ENCODE measurements at places on chromosomes 7 and 10.

GRCh38 chr7:82559193-82559805 lies 115.7 kb upstream of the CACNA2D1 start:
- peak; percentile 92 for DNase-seq

- no peak for DNase-seq
Observed at GRCh38 chr10:124354411-124355382, 64.0 kb downstream of the OAT start.

- no peak for DNase-seq
Observed at GRCh38 chr10:11546581-11546980, 64.9 kb downstream of the USP6NL start.

DNA sequence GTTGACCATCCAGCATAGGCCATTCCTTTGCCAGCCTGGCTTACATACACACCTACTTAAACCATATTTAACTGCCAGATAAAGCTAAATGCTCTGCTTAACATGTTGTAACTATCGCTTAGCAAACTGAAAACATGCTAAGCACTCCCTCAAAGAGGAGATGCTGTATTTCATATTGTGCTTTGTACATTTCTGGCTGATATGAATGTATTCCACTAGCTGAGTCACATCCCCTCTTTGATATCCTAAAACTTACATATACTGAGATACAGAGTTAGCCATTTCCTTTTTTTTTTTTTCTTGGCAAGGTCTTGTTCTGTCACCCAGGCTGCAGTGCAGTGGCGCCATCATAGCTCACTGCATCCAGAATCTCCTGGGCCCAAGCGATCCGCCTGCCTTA lies 99.4 kb downstream of the TPST1 start:
- peak; percentile 50 for DNase-seq

GRCh38 chr10:117363028-117363427 lies 12.2 kb downstream of the PDZD8 start:
- no peak for DNase-seq

DNA sequence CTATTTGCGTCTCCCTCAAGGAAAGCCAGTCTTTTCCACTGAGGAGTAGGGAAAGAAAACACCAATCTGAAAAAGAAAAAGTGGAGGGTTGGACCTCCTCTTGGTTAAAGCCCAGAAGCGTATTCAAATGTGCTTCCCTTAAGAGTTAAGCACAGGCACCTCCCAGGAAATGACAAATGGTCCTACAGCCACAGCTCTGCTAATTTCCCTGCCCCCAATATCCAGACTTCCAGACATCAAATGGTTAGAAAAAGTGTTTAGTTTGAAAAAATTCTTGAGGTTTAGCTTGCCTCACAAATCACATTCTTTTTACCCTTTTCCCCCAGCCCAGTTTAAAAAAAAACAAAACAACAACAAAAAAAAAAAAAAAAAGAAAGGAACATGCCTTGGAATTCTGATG lies 19.0 kb upstream of the COL1A2 start:
- DNase-seq, result no peak

DNA sequence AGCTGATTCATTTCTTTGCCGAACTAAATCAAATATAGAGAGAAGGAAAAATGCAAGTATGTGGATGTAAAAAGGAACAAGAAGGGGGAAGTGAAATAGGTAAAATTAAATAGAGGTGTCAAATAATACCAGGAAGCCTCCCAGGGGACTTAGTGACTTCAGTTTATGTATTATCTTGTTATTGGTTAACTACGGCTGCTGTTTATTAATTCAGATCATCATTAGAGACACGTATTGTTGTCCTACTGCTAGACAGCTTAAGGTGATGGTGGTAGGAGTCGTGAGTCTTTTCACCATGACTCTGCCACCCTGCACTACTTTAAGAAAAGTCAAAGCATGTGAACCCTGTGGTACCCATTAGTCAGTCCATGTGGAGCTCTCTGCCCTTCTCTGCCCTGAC lies 289.1 kb downstream of the PRKG1 start:
- DNase-seq, result no peak

GRCh38 chr10:16505161-16505560 lies 16.5 kb downstream of the C1QL3 start:
- DNase-seq, result no peak

All from RPMI8226 (cell line).